ENCODE measurements at places on chromosomes 5 and 9.
A peak's percentile ranks its signal among the peaks of the same experiment; 100 is the strongest.

GRCh38 chr9:13478639-13479038, 199.1 kb upstream of the MPDZ start:
- no peak for DNase-seq

DNA sequence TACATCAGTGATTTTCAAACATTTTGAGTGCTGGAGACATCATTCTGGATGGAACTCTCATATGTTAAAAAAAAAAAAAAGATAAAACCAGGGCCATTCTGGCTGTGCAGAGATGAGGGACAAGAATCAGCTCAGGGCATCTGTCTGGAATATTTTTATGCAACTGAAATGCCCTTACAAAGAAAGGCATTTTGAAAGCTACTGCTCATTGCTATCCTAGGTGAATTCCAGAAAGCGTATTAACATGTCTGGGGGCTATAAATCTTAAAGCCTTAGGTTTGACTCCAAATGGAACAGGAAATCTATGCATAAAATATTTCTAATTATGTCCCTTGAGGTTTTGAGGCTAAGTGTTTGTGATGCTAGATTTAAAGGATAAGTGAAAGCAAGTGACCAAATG, 14.9 kb upstream of the PCSK1 start:
- DNase-seq = no peak

GRCh38 chr5:88686726-88687125, 196.3 kb downstream of the MEF2C start:
- no peak for DNase-seq

DNA sequence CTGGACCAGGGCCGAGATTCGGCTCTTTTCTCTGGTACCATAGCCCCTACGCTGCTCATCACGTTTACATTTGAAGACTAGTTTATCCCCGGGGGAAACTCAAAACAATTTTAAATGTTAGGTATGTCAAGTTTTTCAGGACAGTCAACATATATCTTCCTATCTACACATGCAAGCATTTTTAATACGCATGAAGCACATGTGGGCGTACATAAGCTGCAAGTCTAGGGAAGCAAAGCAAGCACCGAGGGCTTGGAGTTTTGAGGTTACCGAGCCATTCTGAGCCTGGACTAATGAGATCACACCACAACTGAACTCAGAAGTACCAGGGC, 154.4 kb downstream of the AUH start:
- DNase-seq = no peak

- no peak for DNase-seq
Observed at GRCh38 chr5:170771496-170771895, 12.0 kb upstream of the GABRP start.

DNA sequence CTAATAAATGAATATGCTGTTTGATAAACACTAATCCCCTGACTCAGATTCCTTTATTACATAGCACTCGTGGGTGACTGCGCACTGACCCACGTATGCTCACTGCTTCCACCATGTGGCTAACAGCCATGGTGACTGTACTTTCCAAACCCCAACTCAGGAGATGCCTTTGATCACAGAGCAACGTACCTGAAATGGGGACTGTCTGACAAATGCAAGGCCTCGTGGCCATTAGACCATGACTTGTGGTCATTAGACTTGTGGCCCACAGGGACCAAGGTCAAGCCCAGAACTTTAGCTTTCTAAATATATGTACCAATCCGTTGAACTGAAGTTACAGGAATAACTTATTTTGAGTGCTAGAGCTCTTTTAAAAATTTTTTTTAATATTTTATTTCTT, 46.6 kb downstream of the CYFIP2 start:
- DNase-seq = no peak

- DNase-seq = no peak
Observed at GRCh38 chr5:16685069-16685468, 68.3 kb upstream of the RETREG1 start.

DNA sequence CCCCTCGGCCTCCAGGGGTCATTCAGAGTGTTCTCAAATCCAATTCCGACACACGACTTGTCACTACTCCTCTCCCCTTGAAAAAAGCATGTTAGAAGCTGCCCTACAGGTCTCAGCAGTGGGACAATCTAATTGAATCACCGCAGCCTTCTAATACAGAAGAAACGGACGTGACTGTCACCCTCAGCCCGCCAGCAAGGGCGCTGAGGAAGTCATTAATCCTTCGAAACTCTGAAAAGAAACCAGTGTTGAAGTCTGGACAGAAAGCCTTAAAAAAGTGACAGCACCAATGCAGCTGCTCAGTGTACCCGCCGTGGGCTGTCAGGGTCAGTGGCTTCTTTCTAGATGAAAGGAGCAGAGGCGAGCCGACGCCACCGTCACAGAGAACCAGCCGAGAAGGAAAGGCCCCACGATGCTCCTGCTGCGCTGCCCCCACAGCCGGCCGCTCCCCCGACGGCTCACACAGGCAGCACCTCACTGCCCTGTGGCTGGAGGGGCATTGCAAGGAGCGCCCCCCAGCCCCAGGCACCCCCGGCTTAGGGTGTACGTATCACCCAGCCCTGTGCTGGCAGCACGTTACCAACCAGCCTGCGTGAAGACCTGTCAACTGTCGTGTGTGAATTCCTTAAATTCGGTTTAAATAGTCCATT, 5.7 kb downstream of the BRD3OS start:
- no peak for DNase-seq

- DNase-seq = no peak
Observed at GRCh38 chr9:113131689-113132151, 19.1 kb upstream of the SLC31A2 start.

GRCh38 chr5:179436321-179437122, 91.3 kb upstream of the ADAMTS2 start:
- no peak for DNase-seq

GRCh38 chr5:8383616-8384015, 514.7 kb downstream of the MTRR start:
- peak; percentile 100 for DNase-seq

GRCh38 chr5:143347698-143348344, 55.7 kb downstream of the NR3C1 start:
- DNase-seq = no peak

- DNase-seq = no peak
Observed at GRCh38 chr5:152623951-152624350, 218.9 kb upstream of the NMUR2 start.

DNA sequence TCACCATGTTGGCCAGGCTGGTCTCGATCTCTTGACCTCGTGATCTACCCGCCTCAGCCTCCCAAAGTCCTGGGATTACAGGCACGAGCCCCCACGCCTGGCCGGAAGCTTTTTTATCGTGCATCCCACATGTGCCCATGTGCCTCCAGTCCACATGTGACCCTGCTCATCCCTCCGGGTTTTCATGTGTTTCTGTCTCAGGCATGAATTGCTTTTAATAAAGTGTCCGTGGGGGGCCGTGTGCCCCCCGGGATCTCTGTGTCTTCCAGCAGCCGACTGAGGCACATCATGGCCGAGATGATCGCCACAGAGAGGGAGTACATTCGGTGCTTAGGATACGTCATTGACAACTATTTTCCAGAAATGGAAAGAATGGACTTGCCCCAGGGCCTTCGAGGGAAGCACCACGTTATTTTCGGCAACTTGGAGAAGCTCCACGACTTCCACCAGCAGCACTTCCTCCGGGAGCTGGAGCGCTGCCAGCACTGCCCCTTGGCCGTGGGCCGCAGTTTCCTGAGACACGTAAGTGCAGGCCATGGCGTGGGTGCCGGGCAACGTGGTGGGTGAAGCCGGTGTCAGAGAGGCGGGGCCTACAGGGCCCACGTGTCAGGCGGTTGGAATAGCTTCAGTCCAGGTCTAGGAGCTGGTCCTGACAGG, 22.1 kb upstream of the LRRC14B start:
- DNase-seq = no peak

DNA sequence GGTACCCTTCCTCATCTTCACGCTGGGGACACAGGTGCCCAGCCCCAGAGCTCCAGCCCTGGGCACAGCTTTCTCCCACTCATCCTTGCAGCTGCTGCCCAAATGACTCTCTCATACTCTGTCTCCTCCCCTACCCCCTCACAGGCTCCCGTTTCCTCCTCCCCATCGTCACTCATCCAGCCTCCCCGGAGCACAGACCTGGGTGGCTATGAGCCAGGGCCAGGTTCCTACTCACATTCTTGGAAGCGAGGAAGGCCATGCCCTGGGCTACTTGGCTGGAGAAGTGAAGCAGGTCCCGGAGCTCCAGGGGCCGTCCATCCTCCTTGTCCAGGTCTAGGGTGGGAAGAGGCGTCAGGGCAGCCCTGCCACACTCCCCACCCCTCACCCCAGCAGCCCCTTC, 29.3 kb downstream of the CSF1R start:
- no peak for DNase-seq

DNA sequence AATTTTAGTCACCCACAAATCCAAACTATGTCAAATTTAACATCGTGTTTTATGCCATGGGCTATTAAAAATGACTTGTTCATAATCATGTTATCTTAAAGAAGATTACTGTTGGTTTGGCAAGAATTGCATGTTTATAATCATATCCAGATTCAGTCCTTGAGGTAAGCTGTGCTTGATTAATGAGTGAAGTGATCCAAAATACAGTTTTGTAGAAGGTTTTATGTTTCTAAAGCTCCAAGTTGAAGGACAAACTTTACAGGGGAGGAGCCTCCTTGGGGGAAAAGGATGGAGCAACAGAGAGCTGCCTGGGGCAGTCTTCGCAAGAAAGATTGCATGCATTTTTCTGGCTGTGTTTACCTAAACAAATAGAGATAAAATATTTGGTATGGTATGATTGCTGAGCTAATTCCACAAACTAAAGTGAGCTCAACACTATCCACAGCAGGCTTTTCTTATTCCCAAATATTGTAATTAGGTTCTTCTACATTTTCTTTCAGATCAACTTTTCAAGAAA, 189.5 kb upstream of the TYRP1 start:
- no peak for DNase-seq

- no peak for DNase-seq
Observed at GRCh38 chr5:103718108-103718507, 155.5 kb upstream of the NUDT12 start.

GRCh38 chr9:111131211-111131610, 92.9 kb upstream of the LPAR1 start:
- DNase-seq = no peak

DNA sequence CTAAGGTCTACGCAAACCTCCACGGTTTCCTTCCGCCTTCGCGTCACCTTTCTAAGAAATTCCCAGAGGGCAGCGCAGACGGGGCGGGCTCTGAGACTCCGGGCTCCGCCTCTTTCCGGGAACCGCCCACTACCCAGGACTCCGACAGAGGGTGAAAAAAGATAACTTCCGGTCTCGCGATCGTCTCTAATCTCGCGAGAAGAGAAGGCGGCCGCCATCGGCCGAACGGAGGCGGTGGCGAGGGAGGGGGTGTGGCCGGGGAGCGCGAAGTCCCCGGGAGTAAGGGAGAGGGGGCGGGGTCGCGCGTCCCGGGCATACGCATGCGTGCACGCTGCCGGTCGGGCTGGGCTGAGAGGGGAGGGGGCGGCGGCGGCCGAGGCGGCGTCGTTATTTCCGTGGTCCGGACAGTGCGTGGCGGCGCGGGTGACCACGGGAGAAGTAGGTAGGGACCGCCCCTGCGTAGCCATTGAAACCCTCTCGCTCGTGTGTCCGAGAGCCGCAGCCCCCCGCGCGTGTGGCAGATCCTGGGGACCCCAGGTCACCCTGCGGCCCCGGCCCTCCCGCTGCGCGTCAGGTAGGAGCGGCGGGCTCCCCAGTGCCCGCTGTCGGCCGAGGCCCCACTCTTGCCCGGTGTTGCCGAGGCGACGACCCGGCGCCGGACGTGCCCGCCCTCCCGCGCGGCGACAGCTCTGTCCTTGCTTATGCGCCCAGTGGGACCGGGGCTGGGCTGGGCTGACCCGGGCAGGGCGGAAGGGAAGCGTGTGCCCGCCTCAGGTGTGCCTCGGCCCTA, at the start of gene NAA35:
Gene NAA35 (plus strand): TSS at position 315 of the 790 bp plus-strand sequence. CDS start 1,014 bp downstream, outside the sequence.
- DNase-seq = peak; percentile 90

DNA sequence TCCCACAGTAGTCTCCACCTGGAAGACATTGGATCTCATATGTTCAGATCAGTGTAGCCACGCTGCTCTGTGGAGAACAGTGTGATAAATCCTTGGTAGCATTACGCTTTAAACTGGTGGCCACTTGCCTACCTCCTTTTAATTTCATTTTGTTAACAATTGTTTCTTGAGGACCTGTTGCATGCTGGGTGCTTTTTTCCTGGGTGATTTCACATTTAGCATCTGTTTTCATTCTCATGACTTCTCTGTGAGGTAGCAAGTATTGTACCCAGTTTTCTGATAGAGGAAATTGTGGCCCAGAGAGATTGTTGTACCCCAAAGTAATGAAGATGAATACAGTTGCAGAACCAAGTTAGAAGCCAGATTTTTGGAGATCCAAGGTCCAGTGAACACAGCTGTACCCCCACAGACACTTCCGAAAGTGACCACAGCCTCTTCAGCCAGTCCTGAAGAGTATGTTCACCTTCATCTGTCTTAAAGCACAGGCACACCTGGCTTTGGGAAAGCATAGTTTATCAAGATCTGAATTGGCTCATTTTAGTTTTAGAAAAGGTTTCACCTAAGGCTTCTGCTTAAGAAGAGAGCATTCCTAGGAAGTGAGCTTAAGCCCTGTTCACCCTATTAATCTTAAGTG, 75.2 kb downstream of the F2RL2 start:
- no peak for DNase-seq

- no peak for DNase-seq
Observed at GRCh38 chr5:127410959-127411358, 106.5 kb upstream of the PRRC1 start.

- DNase-seq = no peak
Observed at GRCh38 chr5:3310541-3311261, 284.9 kb upstream of the IRX1 start.

DNA sequence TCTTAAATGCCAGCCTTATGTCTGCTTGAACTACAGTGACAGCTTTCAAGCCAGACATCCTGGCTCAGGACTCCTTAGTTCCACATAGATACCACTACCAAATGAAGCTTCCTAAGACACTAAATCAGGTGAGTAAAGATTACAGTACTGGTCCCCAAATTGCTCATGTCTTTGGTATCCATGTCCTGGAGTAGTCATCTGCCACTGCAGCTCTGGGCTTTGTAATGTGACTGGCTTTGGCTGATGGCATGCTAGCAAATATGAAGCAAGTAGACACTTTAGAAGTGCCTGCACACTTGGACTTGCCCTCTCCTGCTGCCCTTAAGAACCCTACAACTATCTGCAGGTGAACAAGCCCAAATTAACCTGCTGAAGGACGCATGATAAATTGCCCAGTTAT, 334.9 kb downstream of the BNC2 start:
- no peak for DNase-seq

DNA sequence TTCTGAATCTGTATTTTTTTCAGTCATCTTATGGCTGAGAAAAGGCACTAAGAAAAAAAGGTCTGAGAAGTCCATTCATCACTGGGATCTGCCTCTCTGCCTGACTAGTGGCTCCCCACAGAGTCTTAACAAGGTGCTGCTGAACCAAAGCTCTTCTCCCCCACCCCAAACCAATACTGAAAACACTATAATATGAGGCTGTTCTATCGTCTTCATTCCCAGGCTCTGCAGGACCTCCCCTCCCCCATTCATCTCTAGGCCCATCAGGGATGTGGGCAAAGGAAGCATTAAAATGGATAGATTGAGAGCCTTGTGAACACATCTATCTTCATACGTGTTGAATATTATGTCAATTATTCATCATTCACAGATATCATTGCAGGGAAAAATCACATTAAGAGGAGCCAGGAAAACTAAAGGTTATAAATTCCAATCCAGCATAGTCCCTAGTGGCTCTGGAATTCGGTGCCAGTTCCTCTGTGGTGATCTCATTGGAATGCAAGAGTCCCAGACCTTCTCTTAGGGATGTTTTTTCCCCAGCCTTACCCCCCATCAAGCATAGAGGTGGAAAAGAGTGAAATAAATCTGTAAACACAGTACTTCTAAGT, 44.3 kb upstream of the GPR151 start:
- DNase-seq = no peak

GRCh38 chr9:133340256-133340655, 4.3 kb upstream of the SURF6 start:
- DNase-seq = no peak

Data from NCI-H2081 treated with DMSO at 0.1 percent for 48 hours (cell line).